ENCODE measurements at places on chromosomes 1 and 21. TPM values are rescaled to one million over a fixed set of nuclear protein-coding genes. Genes with fewer than 3 reads are reported as not detected.

MFSD2A gene
- total RNA-seq = 16.6 TPM

LCE1F gene
- total RNA-seq = not detected

S100A1 gene
- total RNA-seq = not detected

THEMIS2 gene
- total RNA-seq = 10.3 TPM

BATF3 gene
- total RNA-seq = 3.1 TPM

ALG14 gene
- total RNA-seq = 2.9 TPM

ZNF697 gene
- total RNA-seq = 12.9 TPM

MRPS14 gene
- 19.1 TPM for total RNA-seq

MMEL1 gene
- total RNA-seq = not detected

S100A2 gene
- 1.5 TPM for total RNA-seq

KRTAP7-1 gene
- not detected for total RNA-seq

HJV gene
- total RNA-seq = not detected

SPTA1 gene
- total RNA-seq = not detected

GJA8 gene
- not detected for total RNA-seq

ZNF669 gene
- total RNA-seq = 7.3 TPM

IL22RA1 gene
- 0.37 TPM for total RNA-seq

MUTYH gene
- 17.0 TPM for total RNA-seq

OR10Z1 gene
- total RNA-seq = not detected
